Stimulated activated CD4-positive, alpha-beta T cell treated with anti-CD3 and anti-CD28 coated beads, Interleukin-1b, Interleukin-23, amount 100 ng/mL, for 1 hour (primary cell): ENCODE measurements at places on chromosomes 16 and 17.

- DNase-seq, result no peak
These were observed 49.9 kb downstream of the BAIAP2 start for GRCh38 chr17:81084680-81085419.

- DNase-seq, result no peak
These were observed 55.0 kb downstream of the SNTB2 start for GRCh38 chr16:69241926-69242325.

- DNase-seq, result no peak
These were observed 29.9 kb upstream of the WFIKKN2 start for GRCh38 chr17:50805486-50805885.

GRCh38 chr17:72115781-72116525, 4.9 kb upstream of the SOX9 start:
- no peak for DNase-seq

- no peak for DNase-seq
These were observed 780.2 kb upstream of the CA10 start for GRCh38 chr17:52938623-52939230.

DNA sequence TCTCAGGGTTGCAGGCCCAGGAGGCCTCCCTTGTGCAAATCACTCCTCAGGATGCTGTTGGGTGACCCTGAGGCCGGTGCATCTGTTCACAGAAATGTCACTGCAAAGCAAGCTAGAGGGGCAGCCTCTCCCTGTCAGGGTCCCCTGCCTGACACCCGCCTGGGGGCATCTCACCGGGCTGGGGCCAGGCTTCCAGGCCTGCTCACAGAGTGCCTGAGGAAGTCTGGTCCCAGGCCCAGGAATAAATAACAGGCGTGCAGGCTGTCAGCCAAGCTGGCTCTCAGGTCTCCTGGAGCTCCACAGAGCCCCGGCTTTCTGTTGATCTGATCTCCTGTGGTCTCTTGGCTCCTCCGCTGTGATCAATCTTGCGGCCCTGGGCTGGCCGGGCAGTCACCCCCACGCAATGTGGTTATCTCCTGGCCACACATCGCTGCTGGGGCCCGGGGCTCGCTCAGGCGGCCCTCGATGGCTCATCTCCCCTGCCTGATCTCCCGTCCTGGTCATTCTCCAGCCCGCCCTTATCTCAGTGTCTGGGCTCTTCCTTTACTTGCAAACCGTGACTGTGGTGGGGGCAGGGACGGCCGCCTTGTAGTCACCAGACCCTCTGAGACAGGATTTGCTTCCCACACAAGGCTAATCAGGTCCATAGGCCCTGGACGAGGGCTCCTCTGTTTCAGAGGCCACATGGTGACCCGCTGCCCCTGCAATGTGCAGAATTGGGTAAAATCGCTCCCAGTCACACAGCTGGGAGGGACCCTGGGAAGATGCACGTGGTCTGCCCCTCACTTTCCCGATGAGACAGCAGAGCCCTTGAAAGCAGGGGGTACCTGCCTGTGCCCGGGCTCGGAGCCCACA, 231.2 kb upstream of the GSE1 start:
- DNase-seq, result no peak

- no peak for DNase-seq
These were observed 15.2 kb upstream of the IL34 start for GRCh38 chr16:70630960-70631745.

DNA sequence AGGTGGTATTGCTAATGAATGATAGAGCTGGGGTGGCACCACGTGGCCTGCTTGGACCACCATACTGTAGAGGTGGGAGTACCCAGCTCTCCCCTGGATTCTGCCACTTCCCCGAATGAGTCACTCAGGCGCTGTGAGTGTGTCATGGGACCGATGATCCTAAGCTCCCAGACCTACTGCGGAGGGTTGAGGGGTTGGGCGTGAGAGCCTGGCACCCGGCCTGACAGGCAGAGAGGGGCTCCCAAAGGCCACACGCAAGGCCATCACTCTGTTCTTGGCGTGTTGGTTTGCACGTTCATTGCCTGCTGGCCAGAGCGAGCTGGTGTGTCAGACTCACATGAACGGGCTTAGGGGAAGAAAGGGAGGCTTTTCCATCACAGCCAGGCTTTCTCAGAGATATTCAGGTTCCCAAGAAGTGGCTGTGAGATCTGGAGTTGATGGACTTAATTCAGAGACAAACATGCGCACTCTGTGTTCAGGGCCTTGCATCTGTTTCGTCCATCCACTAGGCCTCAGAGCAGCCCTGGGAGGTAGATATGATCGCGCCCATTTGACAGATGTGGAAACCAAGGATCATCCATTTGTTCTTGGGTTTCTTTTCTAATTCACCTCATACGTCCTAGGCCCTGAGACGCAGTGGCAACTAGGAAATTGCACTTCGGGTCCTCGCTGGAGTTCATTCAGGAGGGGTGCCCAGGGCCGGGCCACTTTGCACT, 41.4 kb downstream of the CMIP start:
- no peak for DNase-seq

- no peak for DNase-seq
These were observed 40.0 kb downstream of the SOCS1 start for GRCh38 chr16:11215935-11216556.

- DNase-seq, result no peak
These were observed 81.2 kb downstream of the C16orf95 start for GRCh38 chr16:87235810-87236515.

- no peak for DNase-seq
These were observed 338.0 kb downstream of the WWOX start for GRCh38 chr16:78437352-78437968.

DNA sequence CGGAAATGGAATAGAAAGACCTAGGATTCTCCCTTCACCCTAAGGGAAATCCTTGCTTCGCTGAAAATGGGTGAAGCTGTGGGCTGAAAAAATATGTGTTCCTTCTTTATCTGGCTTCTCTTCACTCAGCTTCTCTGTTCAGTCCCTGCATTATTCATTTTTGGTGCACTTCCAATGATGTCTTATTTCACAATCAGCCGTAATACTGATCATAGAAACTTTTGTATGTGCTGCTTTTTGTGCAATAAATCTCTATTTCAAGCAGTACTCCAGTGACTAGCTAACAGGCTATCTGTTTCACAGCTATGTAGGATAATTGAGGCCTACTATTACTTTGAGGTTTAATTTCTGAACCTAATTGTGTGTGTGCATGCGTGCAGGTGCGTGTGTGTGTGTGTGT, 144.6 kb downstream of the FOXL1 start:
- DNase-seq, result no peak

- DNase-seq, result no peak
These were observed 21.9 kb downstream of the NME3 start for GRCh38 chr16:1749152-1750117.
